ENCODE measurements at places on chromosomes 2 and 18.
A peak's percentile ranks its signal among the peaks of the same experiment; 100 is the strongest.

GRCh38 chr2:8002765-8003393, 679.0 kb upstream of the ID2 start:
- DNase-seq = no peak

DNA sequence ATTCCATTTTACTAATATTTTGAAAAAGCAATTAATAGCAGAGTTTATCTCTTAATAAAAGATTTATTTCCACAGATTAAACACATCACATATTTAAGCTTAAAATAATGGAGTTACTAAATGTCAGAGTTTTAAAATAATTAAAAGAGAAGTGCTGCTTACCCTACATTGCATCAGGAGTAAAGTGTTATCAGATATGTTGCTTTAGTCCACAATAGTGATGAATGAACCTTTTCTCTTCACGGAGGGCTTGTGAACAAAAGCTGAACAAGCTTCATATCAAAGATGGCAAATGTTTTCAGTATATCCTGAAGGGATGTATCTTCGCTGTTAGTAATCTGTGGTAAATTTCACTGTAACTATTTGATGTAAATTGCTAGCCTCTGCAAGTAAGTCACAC, 69.4 kb upstream of the TTC27 start:
- DNase-seq = no peak

GRCh38 chr2:196758474-196759377, 40.8 kb downstream of the GTF3C3 start:
- DNase-seq = peak; percentile 13

DNA sequence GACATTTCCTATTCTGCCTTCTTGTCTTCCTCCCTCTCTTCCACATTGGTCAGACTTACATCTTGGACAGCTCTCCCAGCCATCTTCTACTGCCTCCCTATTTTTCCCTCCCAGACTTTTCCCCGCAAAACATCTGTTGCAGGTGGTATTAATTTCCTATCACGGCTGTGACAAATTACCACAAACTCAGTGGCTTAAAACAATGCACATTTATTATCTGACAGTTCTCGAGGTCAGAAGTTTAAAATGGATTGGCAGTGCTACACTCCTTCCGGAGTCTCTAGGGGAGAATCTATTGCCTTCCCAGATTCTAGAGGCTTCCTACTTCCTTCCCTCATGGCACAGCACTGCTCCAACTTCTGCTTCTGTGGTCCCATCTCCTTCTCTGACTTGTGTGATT, 33.3 kb downstream of the STRADB start:
- peak; percentile 58 for DNase-seq

DNA sequence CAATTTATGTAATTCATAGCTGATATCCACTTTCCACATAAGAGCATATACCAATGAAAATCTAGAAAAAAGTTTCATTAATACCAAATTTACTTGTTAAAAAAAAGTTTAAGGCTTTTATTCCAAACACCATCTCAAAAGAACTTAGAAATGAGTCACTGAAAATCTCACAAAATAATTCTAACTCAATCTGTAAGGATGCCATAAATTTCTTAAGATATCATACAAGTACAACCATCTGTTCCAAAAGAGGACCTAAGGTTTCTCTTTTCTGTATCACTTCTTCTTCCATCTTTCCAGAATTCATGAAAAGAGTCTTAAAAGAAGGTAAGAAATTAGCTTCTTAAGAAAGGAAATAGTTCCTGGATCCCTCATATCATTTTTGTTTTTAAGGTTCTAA, 60.4 kb downstream of the TRIP12 start:
- DNase-seq = no peak

DNA sequence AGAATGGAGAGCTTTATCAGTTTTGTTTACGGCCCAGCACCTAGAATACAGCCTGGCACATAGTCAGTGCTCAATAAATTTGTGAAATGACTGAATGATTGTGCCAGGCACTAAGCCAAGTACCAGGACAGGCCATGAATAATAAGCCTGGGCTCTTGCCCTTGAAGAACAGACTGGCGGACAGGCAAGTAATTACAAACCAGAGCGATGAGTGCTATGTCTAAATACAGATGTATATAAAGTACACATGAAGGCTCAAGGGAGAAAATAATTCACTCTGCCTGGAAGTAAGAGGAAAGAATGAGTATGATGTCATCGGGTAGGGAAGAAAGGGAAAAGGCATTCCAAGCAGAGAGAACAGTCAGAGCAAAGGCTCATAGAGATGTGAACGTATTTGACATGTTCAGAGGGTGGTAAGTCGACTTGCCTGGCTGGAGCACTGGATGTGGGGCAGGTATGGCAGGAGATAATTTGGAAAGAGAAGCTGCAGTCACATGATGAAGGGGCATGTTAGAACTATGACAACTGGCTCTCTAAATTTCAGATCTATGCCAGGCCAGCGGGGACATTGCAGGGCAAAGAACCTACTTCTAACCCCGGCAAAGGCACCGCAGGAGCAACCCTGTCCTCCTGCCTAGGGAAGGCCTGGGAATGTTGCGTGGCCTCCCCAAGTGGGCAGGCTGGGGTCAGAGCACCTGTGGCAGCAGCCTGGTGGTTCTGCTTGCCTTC, 119.1 kb upstream of the STPG4 start:
- peak; percentile 83 for DNase-seq

DNA sequence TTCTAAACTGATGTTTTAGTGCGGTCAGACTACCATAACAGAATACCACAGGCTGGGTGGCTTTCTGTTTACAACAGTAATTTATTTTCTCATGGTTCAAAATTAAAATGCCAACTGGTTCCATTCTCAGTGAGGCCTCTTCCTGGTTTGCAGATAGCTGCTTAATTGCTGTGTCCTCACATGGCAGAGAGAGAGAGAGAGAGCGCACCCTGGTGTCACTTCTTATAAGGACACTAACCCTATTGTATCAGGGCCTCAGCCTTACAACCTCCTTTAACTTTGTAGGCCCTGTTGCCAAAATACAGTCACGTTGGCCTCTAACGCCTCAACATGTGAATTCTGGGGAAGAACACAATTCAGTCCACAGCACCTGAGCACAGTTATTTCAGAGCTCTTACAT, 37.5 kb upstream of the ZNF385B start:
- DNase-seq = peak; percentile 6

- no peak for DNase-seq
Measured at GRCh38 chr18:8689517-8689916, 15.8 kb upstream of the MTCL1 start.

DNA sequence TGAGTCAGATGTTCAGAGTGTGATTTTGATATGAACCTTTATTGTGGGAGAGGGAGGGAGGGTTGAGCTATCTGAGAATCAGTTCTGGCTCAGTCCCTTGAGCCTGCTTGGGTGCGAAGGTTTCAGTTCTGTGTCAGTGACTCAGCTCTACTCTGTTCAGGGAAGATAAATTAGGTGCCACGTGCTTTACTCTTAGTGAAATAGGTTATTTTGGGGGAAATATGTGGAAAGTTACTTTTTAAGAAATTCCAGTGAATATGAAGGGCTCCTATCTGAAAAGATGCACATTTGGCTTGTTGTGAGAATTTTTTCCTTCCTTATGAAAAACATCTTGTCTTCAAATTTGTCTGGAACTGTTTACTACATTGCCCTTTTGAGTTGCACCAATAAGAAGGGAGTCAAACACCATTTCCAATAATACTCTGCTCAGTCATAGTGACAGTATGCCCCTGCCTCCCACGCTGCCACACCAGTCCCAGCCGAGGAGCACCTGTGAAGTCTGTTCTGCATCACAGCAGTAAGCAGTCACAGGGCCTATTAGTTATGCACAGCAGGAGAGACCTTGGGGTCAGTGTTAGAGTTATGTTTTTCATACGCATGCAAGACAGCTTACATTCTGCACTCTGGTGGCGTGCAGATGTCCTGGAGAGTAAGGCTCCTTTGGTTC, 32.8 kb upstream of the DNAH7 start:
- DNase-seq = peak; percentile 44

GRCh38 chr2:20203521-20204225, 21.3 kb downstream of the SDC1 start:
- DNase-seq = no peak

DNA sequence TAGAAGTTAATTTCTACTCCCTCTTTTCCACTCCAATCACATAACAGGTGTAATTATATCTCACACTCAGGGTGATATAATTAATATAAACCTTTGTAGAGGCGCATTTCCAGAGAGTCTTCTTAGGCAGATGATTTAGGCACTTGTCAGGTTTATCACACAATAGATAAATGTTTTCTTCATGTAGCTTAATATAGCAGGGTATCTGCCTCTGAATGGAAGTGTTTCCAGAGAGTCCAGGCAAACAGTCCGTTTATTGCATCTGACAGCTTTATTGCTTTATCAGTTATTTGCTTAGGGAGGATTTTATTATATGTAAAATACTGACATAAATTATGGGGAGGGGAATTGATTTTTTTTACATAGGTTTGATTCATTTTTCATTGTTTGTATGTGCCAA, 766.3 kb downstream of the SLC4A3 start:
- DNase-seq = no peak

GRCh38 chr18:3720818-3721545, 271.0 kb downstream of the TGIF1 start:
- DNase-seq = no peak

DNA sequence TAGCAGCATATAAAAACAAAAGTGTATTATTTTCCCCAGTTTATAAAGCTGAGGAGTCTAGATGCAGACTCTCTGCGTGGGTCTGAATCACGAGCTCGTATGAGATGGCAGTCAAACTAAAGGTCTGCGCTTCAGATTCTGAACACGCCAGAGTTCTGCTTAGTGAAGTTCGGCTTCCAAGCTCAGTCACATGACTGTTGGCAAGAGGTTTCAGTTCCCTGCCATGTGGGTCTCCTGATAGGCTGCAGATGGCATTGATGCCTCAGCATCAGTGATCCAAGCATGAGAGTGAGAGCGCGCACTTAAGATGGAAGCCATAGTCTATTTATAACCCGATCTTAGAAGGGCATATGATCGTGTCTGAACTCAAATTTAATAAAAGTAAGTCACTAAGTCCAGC, 242.8 kb upstream of the DOK6 start:
- DNase-seq = no peak

GRCh38 chr2:99554238-99554637, 64.4 kb upstream of the REV1 start:
- DNase-seq = no peak

- DNase-seq = no peak
Measured at GRCh38 chr2:71082402-71083252, 14.2 kb downstream of the NAGK start.

DNA sequence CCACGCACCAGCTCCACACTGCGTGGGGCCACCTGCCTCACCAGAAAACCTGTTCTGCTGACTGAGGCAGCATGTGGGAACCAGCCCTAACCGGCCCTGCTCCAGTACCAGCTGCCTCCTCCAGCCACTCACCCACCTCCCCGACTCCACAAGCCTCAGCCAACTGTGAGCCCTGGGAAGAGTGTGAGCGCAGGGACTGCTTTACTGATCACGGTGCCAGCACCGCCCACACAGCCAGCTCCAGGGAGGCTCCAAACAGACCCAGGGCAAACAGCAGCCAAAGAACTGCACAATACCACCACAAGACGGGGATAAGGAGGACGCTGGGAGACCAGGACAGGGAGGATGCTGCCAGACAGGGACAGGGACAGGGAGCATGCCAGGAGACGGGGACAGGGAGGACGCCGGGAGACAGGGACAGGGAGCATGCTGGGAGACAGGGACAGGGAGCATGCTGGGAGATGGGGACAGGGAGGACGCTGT, 28.4 kb downstream of the EIPR1 start:
- no peak for DNase-seq

DNA sequence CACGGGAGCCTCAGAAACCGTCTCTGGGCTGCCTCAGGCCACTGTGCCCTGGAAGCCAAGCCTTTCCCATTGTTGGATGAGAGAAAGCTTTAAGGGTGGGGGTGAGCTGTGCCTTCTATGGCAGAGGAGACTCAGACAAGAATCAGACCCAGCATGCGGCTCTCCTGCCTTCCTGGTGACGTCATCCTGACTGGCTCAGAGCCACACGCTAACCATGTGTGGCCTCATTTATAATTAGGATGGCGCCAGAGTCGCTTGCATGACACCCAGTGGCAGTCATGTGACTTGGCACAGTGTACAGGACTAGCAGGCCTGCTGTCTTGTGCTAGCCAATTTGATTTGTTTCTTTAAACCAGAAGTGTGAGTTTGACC, 99.1 kb downstream of the SH3BP4 start:
- DNase-seq = peak; percentile 90

GRCh38 chr18:8667846-8668245, 37.5 kb upstream of the MTCL1 start:
- DNase-seq = no peak

DNA sequence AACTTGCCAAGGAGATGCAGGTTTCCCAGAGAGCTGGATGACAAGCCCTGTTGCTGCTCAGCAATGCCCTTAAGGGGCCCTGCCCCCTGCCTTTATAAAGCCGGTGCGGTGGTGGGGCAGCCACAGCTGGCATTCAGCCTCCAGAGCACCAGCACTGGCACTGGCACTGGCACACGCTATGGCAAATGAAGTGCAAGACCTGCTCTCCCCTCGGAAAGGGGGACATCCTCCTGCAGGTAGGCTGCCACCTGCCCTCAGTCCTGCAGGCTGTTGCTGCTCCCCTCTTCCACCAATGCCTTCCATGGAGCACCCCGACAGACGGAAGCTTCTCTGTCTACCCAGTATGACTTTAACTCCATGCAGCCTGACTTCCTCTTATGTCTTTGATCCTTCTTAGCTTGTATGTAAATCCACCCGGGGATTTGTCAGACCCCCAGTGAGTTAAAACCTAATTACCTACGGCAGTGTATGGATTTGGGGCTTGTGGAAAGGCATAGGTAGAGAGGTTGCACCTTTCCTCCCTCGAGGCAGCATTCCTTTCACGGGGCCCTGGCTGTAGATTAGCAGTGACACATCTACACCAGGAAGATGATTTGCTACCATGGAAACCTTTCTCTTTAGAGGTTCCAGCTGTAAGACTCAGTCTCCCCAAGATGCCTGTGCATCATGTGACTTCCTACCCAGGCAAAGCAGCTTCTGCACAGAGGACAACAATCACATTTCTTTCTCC, at the start of gene DAPL1:
DAPL1 (plus strand) TSS at position 123 of the 730 bp plus-strand sequence; CDS start at position 179, 56 bp downstream.
- DNase-seq = no peak

- no peak for DNase-seq
Measured at GRCh38 chr2:86477349-86477748, 36.2 kb downstream of the KDM3A start.

DNA sequence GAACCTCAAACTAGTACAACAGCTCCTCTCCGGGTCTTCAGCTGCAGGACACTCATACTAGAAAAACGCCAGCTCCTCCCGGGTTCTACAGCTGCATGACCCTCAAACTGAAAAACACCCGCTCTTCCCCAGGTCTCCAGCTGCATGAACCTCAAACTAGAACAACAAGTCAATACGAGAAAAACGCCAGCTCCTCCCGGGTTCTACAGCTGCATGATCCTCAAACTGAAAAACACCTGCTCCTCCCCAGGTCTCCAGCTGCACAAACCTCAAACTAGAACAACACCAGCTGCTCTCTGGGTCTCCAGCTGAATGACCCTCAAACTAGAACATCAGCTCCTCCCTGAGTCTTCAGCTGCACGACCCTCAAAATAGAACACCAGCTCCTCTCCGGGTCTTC, 315.0 kb upstream of the TFPI start:
- DNase-seq = no peak

GRCh38 chr2:182917924-182918323, 51.5 kb upstream of the FRZB start:
- peak; percentile 5 for DNase-seq

All from fibroblast of skin of left quadriceps (primary cell).